Sigmoid colon (tissue), 7 donors: ENCODE measurements at places on chromosomes 6 and 20.
A peak's percentile ranks its signal among the peaks of the same experiment; 100 is the strongest.

GRCh38 chr20:38685853-38686473, 38.3 kb upstream of the SLC32A1 start:
- no peak for DNase-seq

GRCh38 chr6:4973982-4974745, 29.7 kb downstream of the RPP40 start:
- DNase-seq, result peak; percentile 74

- DNase-seq, result no peak
Measured at GRCh38 chr6:108635505-108636226, 74.9 kb downstream of the FOXO3 start.

GRCh38 chr20:37526839-37527637, 638 bp downstream of the BLCAP start:
- DNase-seq, result no peak

GRCh38 chr6:36110050-36110449, 20.3 kb upstream of the MAPK13 start:
- DNase-seq, result no peak

- peak; percentile 40 for DNase-seq
Measured at GRCh38 chr6:44023586-44024454, 103.4 kb downstream of the MRPL14 start.

- DNase-seq, result no peak
Measured at GRCh38 chr6:56594699-56595098, 48.0 kb downstream of the DST start.

GRCh38 chr6:127695108-127695507, 118.1 kb downstream of the C6orf58 start:
- no peak for DNase-seq

DNA sequence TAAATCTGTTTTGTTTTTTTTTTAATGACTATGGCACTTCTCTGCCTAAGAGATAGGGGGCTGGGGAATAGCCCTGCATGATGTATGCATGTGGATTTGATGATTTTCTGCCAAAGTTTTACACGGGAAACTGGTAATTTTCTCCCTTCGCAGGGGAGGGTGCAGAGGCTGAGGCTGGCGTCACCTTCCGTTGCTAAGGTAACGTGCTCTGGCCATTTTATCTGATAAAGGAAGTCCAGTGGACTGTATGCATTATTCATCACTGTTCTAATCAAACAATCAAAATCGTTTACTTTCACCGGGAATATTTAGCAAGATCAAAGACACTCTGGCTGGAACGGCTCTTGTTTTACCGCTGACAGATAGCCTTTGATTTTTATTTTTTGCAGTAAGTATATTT, 789 bp downstream of the PHACTR1 start:
- DNase-seq, result no peak

GRCh38 chr6:15887491-15888461, 224.9 kb upstream of the DTNBP1 start:
- no peak for DNase-seq

DNA sequence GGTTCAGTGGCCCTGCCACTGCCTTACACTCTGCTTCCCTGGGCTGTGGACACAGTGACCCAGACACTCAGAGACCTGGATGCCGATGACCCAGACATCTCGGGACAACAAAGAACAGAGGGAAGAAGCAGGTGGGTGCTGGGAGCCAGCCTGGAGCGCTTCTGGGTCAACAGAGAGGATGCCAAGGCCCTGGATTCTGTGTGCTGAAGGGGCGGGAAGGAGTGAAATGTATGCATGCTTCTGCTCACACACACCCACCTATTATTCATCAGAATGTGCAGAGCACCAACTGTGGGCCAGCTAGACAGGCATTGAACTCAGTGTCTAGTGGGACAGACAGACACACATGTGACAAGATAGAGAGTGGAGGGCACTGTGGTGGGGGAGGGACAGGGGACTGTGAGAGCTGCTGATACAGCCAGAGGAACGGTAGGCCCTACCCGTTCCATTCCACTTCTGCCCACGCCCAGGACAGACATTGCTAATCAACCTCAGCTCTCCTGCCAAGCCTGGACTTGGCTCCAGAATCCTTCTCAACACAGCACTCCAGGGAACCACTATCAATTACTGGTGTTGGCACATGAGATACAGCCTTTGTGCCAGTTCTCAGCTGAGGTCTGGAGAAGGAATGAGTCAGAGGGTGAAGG, 20.2 kb downstream of the KCNK15 start:
- DNase-seq, result no peak

GRCh38 chr6:126747728-126748540, 370.5 kb upstream of the RSPO3 start:
- no peak for DNase-seq

DNA sequence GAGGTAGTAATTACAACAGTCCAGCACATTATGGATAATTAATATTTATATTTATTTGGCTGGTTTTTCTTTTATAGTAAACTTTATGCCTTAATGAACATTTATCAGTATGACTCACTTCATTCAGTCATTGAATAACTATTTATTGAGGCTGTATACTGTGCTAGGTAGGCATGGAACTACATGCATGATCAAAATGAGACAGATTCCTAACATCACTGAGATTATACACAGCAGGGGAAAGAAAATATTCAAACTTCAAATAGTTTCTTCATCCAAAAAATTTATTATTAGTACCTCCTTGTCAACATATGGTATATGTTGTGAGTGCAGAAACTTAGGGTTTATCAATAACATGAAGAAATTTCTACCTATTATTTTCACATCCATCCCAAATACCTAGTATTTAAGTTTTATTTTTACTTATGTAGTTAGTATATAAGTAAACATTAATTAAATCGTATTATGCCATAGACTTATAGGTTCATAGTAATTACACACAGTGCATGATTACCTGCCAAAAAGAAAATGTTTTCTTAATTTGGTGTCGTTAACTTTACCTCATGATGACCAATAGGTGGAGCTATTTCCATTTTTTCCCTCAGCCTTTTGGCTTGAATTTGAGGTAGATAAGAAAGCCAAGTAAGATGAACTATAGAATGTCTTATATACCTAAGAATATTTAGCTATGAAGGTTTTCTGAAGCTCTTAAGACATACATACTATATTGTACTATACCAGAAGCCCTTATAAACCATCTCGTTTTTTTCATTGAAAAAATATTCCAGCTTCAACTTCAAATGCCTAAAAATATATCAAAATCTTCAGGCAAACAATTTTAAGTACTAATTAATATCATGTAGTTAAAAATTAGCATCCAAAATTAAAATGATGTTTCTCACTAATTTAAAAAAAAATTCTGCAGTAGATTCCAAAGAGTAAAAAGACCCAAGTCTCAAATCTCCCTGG, 12.5 kb upstream of the TMEM30A start:
- no peak for DNase-seq

GRCh38 chr20:22667198-22667597, 82.8 kb upstream of the FOXA2 start:
- no peak for DNase-seq

DNA sequence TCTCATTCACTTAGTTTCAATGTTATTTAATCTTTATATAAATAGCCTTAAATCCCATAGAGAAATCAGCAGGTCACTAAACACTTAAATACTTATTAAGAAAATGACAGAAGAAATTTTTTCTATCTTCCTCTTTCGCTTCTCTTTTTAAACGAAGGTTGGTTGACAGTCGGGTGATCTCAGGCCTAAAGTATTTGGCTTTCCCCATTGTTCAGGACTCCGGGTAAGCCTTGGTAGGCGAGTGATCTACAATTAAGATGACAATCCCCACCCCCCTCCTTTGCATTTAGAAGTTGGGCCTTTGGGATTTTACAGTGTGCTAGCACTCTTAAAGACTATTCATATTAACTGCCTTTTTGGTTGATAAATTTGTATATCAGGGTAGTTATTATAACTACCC, 19.7 kb upstream of the UTRN start:
- no peak for DNase-seq

DNA sequence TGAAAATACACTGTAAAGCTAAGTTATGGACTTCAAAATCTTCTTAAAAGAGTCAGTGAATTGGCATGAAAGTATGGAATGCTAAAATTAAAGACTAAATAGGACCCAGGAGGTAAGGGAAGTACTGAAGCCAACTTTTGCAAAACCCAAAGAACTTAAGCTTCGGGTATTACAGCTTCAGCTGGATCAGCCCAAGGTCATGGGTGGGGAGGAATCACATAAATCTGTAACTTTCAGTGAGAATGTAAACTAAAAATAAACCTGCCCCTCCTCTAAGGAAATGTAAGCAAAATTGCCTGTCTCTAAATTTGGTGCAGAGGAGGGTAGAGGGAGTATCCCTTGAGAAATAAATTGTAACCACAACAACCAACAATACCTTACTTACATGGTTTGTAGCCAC, 4.4 kb upstream of the MUC21 start:
- no peak for DNase-seq

DNA sequence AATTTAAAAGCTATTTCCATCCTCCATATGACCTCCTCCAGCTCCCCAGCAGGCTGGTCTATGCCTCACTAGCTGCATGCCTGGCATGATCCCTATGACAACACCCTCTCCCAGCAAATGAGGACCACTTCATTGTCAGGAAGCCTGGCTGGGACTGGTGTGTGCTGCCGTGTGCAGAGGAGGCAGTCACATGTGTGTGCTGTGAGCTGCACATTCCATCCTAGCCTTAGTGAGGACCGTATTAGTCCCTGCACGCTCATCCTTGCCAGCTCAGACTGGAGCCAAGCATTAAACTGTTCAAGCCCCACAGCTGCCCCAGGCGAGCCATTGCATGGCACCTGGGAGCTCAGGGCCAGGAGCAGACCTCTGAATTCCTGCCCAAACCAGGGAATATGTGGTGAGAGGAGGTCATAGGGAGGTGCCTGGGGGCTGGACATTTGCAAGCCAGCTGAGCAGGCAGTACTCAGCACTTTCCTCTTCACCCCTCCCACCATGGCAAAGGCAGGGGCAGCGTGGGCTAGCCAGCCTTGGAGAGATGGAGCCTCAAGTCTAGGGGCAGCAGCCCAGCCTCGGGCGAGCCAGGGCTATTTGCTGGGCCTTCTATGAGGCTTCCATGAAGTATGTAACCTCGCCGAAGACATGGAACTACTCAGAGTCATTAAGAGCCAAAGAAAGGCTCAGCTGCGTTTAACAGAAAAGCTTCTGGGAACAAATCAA, 8.7 kb upstream of the CCN5 start:
- DNase-seq, result peak; percentile 79

- DNase-seq, result no peak
Measured at GRCh38 chr6:28865401-28866204, 58.2 kb downstream of the TRIM27 start.

DNA sequence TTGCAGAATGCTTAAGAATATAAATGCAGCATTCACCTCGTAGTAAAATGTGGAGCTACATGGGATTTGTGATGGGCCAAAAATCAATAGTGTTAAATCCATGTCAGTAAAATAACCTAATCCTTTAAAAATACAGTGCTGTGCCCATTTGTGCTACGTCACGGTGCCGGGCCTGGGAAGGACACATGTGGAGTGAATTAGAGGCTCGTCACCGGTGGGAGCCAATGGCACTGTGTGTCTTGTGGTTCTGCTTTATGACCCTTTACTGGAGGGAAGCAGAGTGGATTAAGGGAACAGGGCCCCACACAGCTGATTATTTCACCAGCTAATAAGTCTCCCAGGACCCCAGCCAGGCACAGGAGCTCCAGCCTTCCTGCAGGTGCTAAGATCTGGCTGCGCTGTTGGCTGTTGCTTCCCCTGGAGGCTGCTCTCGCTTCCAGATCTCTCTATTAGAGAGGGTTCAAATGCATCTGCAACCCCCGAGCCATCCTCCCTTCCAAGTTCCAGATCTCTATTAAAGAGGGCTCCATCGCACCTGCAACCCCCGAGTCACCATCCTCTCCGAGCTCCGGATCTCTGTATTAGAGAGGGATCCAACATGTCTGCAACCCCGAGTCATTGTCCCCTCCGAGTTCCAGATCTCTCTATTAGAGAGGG, 405.8 kb downstream of the CDH4 start:
- DNase-seq, result no peak

DNA sequence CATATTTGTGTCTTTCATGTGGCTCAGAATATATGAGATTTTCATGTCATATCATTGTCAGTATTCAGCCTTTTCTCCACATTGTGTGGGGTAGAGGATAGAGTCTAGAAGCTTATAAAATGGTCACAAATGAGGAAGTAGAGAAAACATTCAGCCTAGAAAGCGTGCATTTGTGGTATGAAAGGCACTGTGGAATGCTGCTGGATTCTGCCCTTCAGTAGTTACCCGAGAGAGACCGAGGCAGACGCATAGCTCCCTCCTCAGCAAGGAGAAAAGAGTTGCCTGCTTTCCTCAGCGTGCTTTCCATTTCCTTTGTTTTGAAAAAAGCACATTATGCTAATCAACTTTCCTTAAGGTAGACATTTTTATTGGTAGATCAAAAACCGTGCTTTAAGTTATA, 28.7 kb downstream of the MYB start:
- no peak for DNase-seq

DNA sequence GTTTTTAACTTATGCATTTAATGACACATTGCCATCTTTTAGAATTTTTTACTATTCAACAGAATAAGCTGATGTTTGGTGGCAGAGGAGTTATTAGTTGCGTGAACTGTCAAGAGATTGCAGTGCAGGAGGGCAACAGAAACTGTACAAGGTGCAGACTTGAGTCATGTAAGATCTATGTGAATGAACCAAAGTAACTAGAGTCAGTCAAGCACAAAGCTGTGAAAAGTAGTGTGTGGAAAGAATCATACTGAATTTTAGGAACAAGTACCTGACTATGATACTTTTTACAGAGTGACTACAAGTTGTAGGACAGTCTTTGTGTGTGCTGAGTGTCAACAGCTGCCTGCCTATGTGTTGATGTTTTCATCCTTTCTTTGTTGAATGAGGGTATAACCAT, 2.7 kb upstream of the C6orf163 start:
- no peak for DNase-seq

DNA sequence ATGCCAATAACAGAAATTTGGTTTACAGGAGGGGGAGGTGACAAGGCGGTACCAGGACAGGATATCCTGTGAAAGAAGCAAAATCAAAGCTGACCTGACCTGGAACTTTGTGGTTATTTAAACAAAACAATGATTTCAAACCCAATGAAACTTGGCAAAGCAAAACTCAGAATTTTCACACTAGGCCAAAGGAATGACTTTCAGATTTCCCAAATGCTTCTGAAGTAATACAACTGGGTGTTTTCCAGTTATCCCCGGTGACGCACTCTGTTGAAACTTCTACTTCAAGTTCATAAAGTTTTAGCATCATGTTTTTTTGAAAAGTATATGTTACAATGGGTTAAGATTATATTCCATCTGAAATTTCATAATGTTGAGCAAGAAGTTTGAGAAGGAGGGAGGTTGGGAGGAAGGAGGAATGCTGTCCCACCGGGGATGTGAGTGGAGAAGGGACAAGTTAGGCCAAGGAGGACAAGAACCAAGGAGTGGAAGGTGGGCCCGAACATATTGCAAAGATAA, 78.1 kb upstream of the TRAF3IP2 start:
- DNase-seq, result peak; percentile 88
